ENCODE measurements at places on chromosomes 12 and 14.

DNA sequence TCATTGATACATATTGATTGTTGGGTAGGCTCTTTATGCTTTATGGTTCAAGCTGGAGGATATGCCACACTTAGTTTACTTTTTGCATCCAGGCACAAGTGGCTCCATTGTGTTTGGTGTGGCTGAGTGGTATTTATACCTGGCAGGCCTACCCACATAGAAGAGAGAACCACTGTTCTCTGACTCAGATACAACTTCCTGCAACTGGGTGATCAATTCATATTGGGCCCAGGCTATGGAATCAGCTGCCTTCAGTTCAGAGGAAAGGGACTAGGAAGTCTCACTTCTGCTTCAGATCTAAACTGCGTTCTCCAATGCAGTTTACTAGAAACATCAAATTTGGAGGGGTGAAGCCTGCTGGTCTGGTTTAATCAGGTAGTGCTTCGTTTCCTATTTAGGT is 49.8 kb upstream of the LRRK2 start:
- no peak for DNase-seq

- no peak for DNase-seq
Measured at GRCh38 chr12:79288911-79289310, 401.9 kb downstream of the PAWR start.

DNA sequence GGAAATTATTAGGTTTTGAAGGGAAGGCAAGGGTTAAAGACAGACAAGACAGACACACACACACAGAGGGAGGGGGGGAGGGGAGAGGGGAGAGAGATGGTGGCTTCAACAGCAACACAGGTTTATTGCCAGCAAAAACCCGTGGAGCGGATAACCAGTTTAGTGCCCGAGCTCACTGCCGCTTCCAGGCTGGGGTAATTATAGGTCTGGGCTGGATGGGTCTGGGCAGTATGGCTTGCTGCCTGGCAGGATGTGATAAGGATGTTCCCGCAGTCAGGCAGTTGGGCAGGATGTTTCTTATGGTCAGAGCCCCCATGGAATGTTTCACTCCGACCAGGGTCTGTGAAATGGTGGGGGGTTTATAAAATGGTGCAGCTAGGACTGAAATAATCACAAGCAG is 4.4 kb upstream of the TDRD9 start:
- DNase-seq: no peak

GRCh38 chr14:77109656-77110055 is 11.6 kb downstream of the CIPC start:
- DNase-seq: no peak

DNA sequence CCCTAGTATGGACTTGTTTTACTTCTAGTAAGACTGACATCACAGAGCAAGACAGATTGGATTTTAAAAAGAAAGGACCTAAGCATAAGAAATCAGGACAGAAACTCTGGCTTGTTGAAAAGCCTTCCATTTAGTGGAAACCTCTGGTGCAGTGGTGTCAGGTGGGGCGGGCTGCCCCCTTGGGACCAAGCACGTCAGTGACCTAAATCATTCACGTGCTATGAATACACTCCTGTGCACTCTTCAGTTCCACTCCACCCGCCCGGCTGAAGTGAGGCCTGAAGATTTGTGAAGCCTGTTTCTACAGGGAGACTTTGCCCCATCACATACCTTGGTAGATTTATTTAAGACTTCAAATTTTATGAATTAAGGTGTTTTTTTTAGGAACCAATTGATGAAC is 58.2 kb upstream of the STRN3 start:
- DNase-seq: no peak

DNA sequence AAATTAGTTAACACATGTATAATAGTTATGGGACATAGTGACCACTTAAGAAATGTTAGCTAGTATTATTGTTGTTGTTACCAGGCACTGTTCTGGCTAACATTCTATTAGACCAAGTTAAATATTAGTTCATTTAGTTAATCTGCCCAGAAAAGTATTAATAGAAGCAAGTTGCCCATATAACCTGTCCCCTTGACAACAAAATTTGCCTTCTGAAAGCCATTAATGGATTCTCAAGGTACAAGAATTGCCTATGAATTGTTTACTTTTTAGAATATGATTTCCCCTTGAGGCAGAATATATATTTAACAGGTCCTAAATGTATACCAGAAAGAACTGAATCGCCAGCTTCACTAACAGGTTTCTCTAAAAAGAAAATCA is 167.3 kb upstream of the TMCC3 start:
- no peak for DNase-seq

DNA sequence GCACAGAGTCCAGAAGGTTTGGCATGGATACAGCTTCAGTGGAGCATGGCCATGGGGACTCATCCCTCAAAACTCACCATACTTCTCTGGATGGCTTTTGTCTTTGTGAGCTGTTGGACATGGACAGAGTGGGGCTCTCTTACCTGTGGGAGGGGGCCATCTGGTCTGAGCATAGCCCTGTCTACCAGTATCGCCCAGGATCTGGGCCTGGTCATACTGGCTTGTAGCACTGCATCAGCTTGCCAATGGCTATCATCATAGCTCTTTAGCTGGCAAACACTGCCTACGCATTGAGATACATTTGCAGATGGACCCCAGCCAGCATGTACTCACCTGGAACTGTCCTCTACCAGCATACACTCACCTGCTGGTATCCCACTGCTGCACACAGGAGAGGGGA is 975.2 kb upstream of the NOVA1 start:
- DNase-seq: no peak

DNA sequence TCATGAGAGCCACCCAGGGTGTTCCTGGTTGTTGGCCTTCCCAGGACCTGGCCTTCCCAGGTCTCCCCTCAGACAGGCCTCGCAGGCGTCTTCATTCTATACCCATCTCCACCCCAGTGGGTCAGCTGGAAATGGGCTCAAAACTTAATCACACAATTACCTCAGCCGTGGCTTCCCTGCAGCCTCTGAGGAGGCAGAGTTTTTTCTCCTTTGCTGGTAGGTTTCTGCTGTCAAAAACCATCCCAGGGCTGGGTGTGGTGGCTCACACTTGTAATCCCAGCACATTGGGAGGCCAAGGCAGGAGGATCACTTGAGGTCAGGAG is 13.2 kb downstream of the NFKBIA start:
- DNase-seq: no peak

DNA sequence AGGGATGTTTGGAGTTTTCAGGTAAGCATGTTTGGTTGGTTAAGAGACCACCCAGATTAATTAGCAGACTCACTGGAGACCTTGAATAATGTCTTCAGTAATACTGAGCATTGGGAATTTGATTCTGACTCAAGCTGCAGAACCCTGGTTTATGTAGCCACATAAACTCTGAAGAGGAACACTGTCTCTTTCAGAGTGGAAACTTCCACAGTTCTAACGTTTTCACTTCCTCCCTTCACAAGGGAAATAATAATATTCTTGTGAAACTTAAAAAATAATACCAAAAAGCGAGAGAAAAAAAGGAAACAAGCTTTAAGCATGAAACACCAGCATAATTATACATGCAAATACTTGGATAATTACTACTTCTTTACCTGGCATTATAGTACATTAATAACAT is 40.0 kb upstream of the ST8SIA1 start:
- DNase-seq: no peak

- no peak for DNase-seq
Measured at GRCh38 chr12:111006621-111007020, 86.2 kb upstream of the MYL2 start.

DNA sequence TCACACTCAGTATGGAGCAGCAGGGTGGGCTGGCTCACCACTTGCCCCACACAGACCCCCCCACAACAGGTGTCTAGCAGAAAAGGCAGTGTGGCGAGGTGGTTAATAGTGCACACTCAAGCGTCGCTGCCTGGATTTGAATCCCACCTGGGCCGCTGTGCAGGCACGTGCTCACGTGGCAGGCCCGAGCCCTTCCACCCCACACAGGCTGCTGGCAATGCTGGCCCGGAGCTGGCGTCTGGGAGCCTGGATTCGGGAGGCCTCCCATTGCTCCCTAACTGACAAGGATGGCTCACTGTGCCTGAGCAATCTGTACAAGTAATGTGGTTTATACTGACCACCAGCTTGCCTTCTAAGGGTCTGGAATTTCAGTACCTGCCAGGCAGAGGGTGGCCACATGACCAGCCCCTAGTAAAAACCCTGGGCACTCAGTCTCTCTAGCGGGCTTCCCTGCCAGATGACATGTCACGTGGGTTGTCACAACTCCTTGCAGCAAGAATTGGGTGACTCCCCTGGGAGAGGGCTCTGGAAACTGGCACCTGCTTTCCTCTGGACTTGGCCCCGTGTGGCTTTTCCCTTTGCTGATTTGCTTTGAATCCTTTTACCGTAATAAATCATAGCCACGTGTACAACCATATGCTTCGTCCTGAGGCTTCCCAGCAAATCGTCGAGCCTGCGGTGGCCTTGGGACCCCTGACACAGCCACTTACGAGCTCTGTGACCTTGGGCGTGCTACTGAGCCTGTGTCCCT is 72.8 kb downstream of the SCARB1 start:
- no peak for DNase-seq

- DNase-seq: no peak
Measured at GRCh38 chr14:68231898-68232297, 412.3 kb downstream of the RAD51B start.

GRCh38 chr12:76451528-76451927 is 103.3 kb upstream of the BBS10 start:
- DNase-seq: no peak

GRCh38 chr12:87290505-87290904 is 738.7 kb downstream of the C12orf50 start:
- DNase-seq: no peak

DNA sequence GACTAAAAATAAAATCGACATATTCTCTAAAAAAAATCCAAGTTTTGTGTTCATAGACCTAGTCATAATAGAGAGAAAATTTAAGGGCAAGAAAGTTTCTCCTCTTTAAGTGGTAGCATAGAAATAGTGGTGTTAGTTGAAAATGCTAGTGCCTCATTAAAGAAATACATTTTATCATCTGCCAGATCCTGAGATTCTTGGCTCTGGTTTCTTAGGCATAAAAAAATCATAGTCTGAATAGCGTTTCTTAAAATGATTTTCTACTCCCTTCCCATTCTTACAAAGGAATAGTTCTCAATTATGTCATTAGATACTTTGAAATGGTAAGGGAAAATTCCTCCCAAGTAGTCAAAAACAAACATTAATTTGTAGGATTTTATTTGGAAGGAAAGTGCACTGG is 212.8 kb downstream of the NELL2 start:
- no peak for DNase-seq

- DNase-seq: no peak
Measured at GRCh38 chr14:23078692-23079116, 16.2 kb downstream of the ACIN1 start.

GRCh38 chr12:96313606-96314005 is 86.6 kb downstream of the CDK17 start:
- no peak for DNase-seq

DNA sequence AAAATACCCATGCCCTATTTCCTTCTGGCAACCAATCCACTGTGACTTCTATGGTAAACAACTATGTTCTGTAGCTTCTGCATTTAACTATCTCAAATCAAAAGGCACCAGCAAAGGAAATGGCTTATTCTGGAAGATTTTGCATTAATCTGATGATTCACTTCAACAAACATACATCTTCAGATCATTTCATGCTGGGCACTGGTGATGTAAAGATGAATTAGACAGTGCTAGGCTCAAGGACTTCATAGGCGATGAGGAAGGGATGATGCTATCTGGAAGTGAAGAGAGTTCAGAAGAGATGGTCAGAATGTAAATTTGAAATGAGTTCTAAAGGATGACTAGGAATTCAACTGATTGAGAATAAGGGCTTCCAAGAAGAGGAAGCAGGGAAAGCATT is 363.3 kb downstream of the PAWR start:
- no peak for DNase-seq

GRCh38 chr12:27009881-27010301 is 4.3 kb downstream of the TM7SF3 start:
- DNase-seq: no peak

DNA sequence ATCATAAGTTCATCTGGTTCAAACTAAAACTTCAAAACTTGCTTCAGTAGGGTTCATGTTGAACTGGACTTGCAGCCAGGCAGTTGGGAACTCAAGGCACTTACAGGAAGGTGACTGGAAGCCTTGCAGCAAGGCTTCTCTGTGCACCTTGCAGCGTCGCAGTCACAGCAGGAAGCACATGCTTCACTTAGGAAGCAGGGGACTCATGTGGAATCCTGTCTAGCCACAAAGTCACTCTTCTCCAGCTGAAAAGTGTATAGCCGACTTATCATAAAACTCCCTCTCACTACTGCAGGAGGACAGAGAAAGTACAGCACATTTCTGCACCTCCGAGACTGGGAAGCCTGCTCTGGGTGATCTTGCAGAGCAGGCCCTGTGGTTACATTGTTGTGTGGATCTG is 114.0 kb upstream of the PRB2 start:
- no peak for DNase-seq

DNA sequence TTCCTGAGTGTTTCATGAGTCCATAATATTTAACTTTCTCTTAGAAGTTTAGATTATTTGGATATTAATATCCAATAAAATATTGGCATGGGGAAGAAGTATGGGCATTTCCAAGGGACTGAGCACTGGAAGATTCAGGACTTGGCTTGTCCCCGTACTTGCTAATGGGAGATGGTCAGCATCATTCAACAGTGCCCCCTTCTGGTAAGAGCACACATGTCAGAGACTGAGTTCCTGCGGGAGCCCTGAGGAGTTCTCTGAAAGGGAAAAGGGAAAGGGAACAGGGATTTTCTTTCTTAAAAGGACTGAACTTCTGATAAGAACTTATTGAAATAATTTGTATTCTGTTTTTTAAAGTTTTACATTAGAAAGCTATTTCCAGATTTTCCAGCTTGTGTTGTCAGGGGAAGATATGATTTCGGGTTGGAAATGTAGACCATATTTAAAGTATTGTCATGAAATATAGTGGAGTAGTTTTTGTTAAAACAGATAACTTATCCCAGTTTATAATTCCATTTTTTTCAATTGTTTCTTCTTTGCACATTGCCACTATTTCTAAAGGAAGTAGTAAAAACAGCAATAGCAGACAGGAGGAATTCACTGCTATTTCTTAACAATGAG is 59.8 kb upstream of the C12orf71 start:
- DNase-seq: no peak

DNA sequence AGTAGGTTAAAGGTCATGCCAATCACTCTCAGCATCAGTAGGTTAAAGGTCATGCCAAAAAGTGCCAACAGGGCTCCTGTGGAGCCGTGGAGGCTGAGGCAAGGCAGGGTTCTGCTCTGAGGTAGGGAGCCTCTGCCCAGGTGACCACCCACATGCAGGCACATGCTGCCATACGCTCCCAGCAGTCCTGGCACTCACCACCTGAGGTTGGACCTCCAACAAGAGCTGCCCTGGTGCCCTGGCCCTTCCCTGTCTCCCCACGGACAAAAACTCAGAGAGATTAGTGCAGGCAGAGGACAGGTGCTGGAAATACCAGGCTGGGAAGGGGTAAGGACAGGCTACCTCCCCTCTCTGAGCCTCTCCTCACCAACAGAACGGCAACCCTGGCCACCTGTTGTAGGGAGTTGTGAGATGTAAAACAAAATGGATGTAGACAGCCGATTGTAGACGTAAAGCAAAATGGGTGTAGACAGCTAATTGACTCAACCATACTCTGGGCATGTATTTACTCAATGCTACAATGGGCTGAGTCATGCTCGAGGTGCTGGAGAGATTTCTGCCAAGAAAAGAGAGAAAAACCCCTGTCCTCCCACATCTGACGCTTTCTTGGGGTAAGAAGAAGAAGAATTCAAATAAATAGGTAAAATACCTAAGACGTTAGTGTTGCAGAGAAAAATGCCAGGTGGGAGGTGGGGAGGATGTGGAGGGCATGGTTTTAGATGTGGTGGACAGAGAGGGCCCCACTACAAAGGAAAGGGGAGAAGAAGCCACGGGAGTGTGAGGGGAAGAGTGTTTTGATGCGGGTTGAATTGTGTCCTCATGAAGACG is 32.4 kb downstream of the LTBP2 start:
- no peak for DNase-seq

- no peak for DNase-seq
Measured at GRCh38 chr12:57619434-57620244, 8.4 kb downstream of the ARHGEF25 start.
